ENCODE measurements at places on chromosomes 4 and X.
A peak's percentile ranks its signal among the peaks of the same experiment; 100 is the strongest.

GRCh38 chr4:36692586-36692985, 411.2 kb downstream of the DTHD1 start:
- no peak overlapping the region for H3K27ac ChIP-seq
- no peaks in the 10 kb centered on the region for H3K27me3 ChIP-seq
- no peaks in the 10 kb centered on the region for H3K4me1 ChIP-seq
- no peak for DNase-seq
- H3K4me3 ChIP-seq = no peak overlapping the region

DNA sequence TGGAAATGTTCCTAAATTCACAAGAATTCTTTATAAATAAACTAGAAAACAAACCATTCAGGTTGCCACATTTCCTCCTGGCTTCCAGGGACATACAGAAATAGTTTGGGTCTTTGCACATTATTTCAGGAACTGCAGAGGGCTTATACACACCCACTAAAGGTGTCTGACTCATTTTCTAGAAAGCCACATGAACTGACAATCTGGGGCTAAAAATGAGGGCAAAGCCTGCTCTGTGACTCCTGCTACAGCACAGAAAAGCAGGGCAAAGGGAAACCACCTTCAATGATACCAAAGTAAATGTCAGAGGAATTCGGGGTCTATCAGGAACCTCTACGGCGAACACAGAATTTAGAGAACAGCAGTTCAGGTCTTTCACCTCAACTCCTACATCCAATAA, 112.2 kb upstream of the MAP3K15 start:
- H3K4me1 ChIP-seq = no peaks in the 10 kb centered on the region
- H3K27ac ChIP-seq = no peak overlapping the region
- H3K4me3 ChIP-seq = no peak overlapping the region
- H3K36me3 ChIP-seq = no peaks in the 10 kb centered on the region
- H3K27me3 ChIP-seq = no peaks in the 10 kb centered on the region

- no peaks in the 10 kb centered on the region for H3K36me3 ChIP-seq
- H3K4me3 ChIP-seq = no peak overlapping the region
- H3K27ac ChIP-seq = no peak overlapping the region
- H3K4me1 ChIP-seq = no peaks in the 10 kb centered on the region
- H3K27me3 ChIP-seq = no peaks in the 10 kb centered on the region
Observed at GRCh38 chrX:120001787-120002186, 58.2 kb upstream of the NKAP start.

- H3K4me1 ChIP-seq = no peaks in the 10 kb centered on the region
- no peaks in the 10 kb centered on the region for H3K36me3 ChIP-seq
- H3K27ac ChIP-seq = no peak overlapping the region
- H3K27me3 ChIP-seq = no peaks in the 10 kb centered on the region
Observed at GRCh38 chr4:159444678-159445077, 341.8 kb downstream of the RAPGEF2 start.

- H3K36me3 ChIP-seq = no peaks in the 10 kb centered on the region
- H3K4me1 ChIP-seq = no peaks in the 10 kb centered on the region
- H3K4me3 ChIP-seq = no peak overlapping the region
- no peak for DNase-seq
- no peaks in the 10 kb centered on the region for H3K27me3 ChIP-seq
Observed at GRCh38 chr4:54675721-54676461, 18.1 kb downstream of the KIT start.

- H3K4me3 ChIP-seq = no peak overlapping the region
- no peaks in the 10 kb centered on the region for H3K27me3 ChIP-seq
- no peaks in the 10 kb centered on the region for H3K4me1 ChIP-seq
- no peaks in the 10 kb centered on the region for H3K36me3 ChIP-seq
- DNase-seq = no peak
Observed at GRCh38 chr4:14879683-14880082, 122.6 kb upstream of the CPEB2 start.

- H3K27me3 ChIP-seq = no peaks in the 10 kb centered on the region
- H3K4me3 ChIP-seq = no peak overlapping the region
- no peak overlapping the region for H3K27ac ChIP-seq
Observed at GRCh38 chrX:130691576-130691975, 211.4 kb downstream of the ENOX2 start.

- H3K27me3 ChIP-seq = no peaks in the 10 kb centered on the region
- H3K4me1 ChIP-seq = no peaks in the 10 kb centered on the region
Observed at GRCh38 chr4:73187325-73187724, 71.3 kb downstream of the ANKRD17 start.

DNA sequence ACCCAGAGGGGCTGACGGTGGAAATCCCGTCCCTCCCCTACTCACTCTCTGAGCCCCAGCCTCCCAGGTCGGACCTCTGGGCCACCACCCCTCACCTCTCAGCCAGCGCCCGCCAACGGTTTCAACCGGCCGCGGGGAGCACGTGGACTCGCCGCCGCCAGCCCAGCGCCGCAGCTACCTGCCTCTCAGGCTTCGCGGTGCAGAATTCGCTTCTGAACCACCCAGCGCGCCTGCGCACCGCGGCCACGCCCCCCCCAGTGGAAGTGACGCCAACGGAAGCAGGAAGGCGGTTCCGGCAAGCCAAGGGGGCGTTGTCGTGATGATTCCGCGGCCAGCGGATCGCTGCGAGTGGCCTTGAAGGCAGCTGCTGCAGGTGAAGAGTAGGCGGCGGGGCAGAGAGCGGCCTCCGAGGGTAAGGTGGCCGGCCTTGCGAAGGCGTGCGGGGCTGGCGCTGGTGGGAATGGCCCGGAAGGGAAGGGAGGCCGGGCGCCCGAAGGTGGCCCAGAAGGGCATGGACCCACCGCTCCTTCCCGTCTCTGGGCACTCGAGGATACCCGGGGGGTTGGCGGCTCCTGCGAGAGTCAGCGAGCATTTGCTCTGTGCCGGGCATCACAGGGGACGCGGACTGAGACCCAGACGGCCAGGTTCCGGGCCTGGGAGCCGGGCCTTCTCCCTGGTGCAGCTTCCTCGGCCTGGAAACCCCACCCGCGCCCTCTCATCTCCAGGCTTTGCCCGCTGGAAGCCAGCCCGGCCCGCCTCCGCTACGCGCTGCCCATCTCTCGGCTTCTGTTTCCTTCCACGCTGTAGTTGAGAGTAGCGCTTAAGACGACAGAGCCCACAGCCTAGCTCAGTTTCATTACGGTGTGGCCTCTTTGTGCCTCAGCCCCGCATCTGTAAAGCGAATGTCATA, at the start of the genes LYAR and ZBTB49:
LYAR (minus strand) TSS at position 214 of the 910 bp plus-strand sequence. CDS start 6,412 bp downstream, outside the sequence.
ZBTB49 (plus strand) TSS at position 311 of the 910 bp plus-strand sequence. CDS start 9,695 bp downstream, outside the sequence.
- H3K27ac ChIP-seq = peak within 1 kb of the TSS; percentile 90
- H3K4me3 ChIP-seq = peak within 1 kb of the TSS; percentile 74
- peak; percentile 96 for DNase-seq
- no peaks in the 10 kb centered on the region for H3K36me3 ChIP-seq

- no peak overlapping the region for H3K4me3 ChIP-seq
- no peaks in the 10 kb centered on the region for H3K27me3 ChIP-seq
- DNase-seq = no peak
- H3K4me1 ChIP-seq = no peaks in the 10 kb centered on the region
- no peak overlapping the region for H3K27ac ChIP-seq
- no peaks in the 10 kb centered on the region for H3K36me3 ChIP-seq
Observed at GRCh38 chrX:15883540-15883863, 28.9 kb upstream of the AP1S2 start.

DNA sequence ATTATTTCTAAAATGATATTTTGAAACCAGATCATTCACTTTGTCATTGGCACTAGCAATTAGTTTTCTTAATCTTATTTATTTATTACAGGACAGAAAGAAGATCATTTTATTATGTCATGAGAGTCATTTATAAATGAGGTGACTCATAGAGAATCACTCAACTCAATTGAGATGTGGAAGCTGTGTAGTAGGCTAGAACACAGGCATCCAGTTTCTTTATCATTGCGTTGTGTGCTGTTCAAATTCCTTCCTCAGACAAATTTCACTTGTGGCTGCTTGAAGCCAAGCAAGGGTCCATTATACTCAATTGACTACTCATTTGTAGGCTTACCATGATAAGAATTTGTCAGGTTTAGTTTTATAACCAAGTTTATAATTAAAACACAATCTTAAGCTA, 87.6 kb downstream of the MRPL1 start:
- no peak overlapping the region for H3K4me3 ChIP-seq
- no peaks in the 10 kb centered on the region for H3K4me1 ChIP-seq
- H3K36me3 ChIP-seq = peaks cover 9% of the 10 kb centered on the region
- H3K27ac ChIP-seq = no peak overlapping the region
- H3K27me3 ChIP-seq = no peaks in the 10 kb centered on the region

DNA sequence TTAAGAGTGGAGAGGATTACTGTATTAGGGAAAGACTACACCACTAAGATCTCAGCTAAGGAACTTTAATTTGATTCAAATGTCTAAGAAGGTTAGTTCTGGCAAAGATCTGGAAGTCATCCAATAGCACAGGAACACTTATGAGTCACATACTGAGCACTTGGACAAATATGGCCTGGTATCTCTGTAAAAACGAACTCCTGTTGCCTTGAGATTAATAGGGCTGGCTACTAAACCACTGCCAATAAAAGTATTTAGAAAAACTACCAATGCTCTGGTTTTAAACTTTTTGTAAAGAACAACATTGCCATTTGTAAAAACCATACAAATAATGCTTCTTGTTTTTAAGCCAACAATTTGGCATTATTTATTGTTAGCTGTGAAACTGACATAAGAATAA, 70.5 kb downstream of the SEC24D start:
- H3K4me3 ChIP-seq = no peak overlapping the region
- peaks cover 10% of the 10 kb centered on the region for H3K36me3 ChIP-seq
- no peaks in the 10 kb centered on the region for H3K27me3 ChIP-seq
- DNase-seq = peak; percentile 44
- peak overlapping the region; percentile 14 for H3K27ac ChIP-seq

DNA sequence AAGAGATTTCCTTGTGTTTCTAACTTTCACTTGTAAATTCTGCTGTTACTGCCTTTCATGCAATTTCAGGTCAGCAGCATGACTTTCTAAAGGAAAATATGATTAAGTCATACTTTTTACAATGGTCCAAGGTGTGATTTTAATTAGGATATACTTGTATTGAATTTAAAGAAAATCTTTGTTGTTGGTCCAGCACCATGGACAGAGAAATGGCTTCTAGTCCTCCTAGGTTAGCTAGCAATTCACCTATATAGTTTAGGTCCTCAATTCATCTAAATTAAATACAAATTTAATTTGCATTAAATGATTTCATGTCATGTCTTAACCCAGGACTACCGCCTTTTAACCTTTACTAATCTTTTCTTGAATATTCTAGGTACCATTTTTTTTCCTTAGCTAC, 304.9 kb upstream of the RPS6KA3 start:
- no peak overlapping the region for H3K27ac ChIP-seq
- no peaks in the 10 kb centered on the region for H3K4me1 ChIP-seq
- DNase-seq = no peak
- no peaks in the 10 kb centered on the region for H3K36me3 ChIP-seq

GRCh38 chr4:76830964-76831703, 66.8 kb downstream of the SOWAHB start:
- no peaks in the 10 kb centered on the region for H3K36me3 ChIP-seq
- peak overlapping the region; percentile 67 for H3K27ac ChIP-seq

DNA sequence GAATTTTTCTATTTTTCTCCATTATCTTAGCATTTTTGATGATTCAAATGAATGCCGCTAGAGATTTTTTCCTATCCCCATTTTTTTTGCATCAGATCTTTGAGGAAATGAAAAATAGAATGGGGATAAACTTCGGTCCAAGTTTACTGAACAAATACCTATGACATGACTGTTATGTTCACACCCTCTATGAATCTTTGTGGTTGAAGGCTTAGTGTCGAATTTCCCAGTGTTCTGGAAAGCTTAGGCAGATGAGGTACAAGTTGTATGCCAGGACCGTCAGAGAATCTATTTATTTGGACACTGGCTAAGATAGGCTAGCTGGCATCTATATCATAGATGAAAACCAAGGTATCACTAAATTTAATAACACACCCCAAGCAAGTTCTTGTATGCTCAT, 123.4 kb downstream of the SPCS3 start:
- H3K27ac ChIP-seq = no peak overlapping the region
- no peaks in the 10 kb centered on the region for H3K4me1 ChIP-seq
- H3K4me3 ChIP-seq = no peak overlapping the region
- H3K36me3 ChIP-seq = no peaks in the 10 kb centered on the region

DNA sequence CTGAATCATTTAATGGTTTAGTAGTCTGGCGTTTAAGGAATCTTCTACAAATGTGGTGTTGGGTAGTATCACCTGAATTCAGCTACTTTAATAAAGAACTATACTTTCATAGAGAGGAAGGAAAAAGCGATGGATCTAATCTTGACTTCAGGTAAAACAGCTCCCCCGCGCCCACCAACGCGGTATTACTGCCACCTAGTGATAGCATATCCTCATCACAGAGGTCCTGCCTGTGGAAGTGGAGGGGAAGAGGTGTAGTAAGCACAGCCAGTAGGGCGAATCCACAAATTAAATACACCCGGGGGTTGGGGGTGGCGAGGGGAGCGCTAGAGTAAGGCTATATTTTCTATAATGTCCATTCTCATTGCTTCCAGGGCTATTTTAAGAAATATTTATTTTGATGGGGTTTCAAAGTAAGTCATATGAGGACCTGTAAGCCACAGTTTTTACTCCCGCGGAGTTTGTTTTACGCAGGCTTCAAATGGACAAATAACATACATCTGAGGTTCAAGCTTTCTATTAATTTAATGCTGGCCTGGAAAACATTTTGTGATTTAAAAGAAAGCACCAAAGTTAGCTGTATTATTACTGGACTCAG, 8.3 kb upstream of the DAPP1 start:
- H3K4me3 ChIP-seq = no peak overlapping the region
- H3K36me3 ChIP-seq = no peaks in the 10 kb centered on the region
- no peaks in the 10 kb centered on the region for H3K27me3 ChIP-seq
- peak; percentile 70 for DNase-seq

- no peaks in the 10 kb centered on the region for H3K36me3 ChIP-seq
- no peak overlapping the region for H3K27ac ChIP-seq
- H3K4me3 ChIP-seq = no peak overlapping the region
- H3K4me1 ChIP-seq = no peaks in the 10 kb centered on the region
Observed at GRCh38 chrX:108584617-108585211, 145.1 kb downstream of the COL4A5 start.

- no peaks in the 10 kb centered on the region for H3K27me3 ChIP-seq
- no peaks in the 10 kb centered on the region for H3K4me1 ChIP-seq
- no peak overlapping the region for H3K4me3 ChIP-seq
- H3K27ac ChIP-seq = no peak overlapping the region
Observed at GRCh38 chr4:95472534-95472933, 76.2 kb downstream of the UNC5C start.

DNA sequence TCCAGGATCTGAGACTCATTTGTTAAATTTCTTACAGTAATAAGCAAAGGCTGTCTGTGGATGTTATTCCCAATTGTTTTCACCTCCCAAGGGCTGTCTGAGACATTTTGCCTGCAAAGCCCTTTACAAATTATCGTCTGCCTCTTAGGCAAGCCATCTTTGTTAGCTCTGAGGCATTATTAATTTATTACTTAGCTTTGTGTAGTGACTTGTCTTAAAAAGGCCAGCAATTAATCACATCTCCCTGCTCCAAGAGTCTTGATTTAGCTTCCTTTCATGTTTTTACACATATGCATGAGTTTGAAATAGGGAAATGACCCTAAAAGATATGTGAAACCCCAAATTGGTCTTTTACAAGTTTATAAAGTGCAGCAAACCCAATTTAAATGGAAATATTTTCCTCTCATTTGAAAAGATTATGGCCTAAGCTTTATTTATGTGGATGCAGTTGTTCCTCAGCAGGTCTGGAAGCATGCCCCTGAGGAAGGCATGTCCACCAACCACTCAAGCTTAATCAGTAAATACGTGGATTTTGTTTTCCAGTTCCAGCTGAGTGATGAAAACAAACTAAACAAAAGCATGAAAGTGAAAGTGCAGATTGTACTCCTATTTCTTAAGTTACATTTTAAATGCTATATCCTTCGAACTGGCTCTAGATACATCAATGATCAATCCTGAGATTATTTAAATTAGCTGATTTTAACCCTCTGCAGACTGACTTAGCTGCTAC, 173.6 kb upstream of the LNX1 start:
- H3K4me3 ChIP-seq = no peak overlapping the region
- no peak for DNase-seq
- H3K27ac ChIP-seq = no peak overlapping the region
- H3K36me3 ChIP-seq = no peaks in the 10 kb centered on the region
- H3K4me1 ChIP-seq = no peaks in the 10 kb centered on the region
- no peaks in the 10 kb centered on the region for H3K27me3 ChIP-seq
